ENCODE measurements at places on chromosomes 12 and 14.

- DNase-seq = no peak
These were observed 10.8 kb downstream of the ZCRB1 start for GRCh38 chr12:42315108-42315507.

- no peak for DNase-seq
These were observed 56.3 kb downstream of the SLC6A15 start for GRCh38 chr12:84856156-84856900.

GRCh38 chr12:42798811-42799438 is 209.4 kb upstream of the PRICKLE1 start:
- no peak for DNase-seq

GRCh38 chr14:59146484-59146883 is 42.0 kb upstream of the DAAM1 start:
- DNase-seq = no peak

- no peak for DNase-seq
These were observed 3.6 kb upstream of the FZD10 start for GRCh38 chr12:130158754-130159059.

DNA sequence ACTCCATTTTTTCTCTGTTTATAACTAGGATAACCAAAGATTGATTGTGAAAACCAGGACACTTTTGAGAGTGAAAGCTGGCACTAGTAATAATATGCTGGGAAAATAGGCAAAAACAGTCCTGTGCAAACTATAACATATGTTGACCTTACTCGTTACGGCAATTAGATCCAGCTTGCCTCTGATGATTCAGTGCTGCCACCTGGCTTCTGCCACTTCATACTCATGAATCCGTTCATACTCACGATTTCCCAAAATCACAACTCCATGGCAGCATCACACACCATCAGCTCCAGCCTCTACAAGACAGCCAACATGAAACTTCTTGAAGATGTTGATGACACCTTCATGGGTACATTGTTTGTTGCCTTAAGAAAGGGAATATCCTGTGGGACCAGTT is 49.1 kb upstream of the CAND1 start:
- no peak for DNase-seq

DNA sequence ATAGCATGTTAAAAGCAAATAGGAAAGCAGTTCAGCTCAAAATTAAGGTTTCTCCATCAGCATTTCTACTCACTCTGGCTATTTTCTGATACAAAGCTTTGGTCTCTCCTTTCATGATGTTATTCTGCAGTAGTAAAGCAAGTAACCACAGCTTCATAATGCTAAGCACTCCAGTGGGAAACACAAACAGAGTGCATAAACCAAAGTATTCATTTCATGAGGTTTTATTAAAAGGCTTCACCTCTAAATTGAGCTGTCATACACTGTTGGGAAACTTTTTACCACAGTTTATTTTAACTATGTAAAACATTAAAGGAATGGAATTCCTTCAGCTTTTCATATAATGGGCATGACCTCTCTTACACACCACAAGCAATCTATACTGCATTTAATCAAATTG is 157.9 kb upstream of the LMO3 start:
- DNase-seq = no peak

GRCh38 chr12:65596514-65597091 is 227.7 kb upstream of the HMGA2 start:
- no peak for DNase-seq

Data from stimulated activated CD4-positive, alpha-beta T cell treated with anti-CD3 and anti-CD28 coated beads, TNF-alpha, amount 100 ng/mL, for 1 hour (primary cell).